ENCODE measurements at places on chromosomes 3 and 15.

DNA sequence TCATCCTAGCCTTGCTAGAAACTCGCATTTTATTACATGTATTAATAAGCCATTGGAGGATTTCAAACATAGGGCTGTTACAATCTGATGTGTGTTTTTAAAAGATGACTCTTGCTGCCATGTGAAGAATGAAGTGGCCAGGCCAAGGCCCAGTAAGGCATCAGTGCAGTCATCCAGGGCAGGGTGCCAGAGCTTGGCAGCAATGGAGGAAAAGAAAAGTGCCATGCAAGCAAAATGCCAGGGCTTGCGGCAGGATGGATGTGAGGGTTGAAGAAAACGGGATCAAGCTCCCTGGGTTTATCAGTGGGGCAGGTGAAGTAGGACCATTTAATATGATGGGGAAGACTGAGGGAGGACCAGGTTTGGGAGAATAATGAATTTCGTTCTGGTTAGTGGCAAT lies 183.6 kb downstream of the MINAR1 start:
- no peak for DNase-seq

DNA sequence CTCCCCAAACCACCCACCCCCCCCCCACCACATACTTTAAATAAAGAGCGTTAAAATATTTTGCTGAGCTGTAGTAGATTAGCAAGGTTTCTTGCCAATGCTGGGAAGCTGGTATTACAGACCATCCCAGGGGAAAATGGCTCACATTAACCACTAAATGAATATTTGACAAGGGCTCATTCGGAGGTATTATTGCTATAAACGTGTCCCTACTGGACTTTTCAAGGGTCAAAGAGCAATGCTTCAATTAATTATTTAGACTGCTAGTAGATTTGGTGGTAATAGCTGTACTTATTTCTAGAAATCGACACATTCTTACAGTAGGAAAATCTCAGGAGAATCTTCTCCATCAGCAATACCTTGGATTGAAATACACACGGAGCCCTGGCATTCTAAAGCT lies 5.2 kb downstream of the SOX2 start:
- DNase-seq: no peak

GRCh38 chr15:101242160-101242998 lies 9.5 kb downstream of the CHSY1 start:
- DNase-seq: peak; percentile 44

GRCh38 chr3:45817831-45818522 lies 21.6 kb upstream of the SLC6A20 start:
- DNase-seq: no peak

DNA sequence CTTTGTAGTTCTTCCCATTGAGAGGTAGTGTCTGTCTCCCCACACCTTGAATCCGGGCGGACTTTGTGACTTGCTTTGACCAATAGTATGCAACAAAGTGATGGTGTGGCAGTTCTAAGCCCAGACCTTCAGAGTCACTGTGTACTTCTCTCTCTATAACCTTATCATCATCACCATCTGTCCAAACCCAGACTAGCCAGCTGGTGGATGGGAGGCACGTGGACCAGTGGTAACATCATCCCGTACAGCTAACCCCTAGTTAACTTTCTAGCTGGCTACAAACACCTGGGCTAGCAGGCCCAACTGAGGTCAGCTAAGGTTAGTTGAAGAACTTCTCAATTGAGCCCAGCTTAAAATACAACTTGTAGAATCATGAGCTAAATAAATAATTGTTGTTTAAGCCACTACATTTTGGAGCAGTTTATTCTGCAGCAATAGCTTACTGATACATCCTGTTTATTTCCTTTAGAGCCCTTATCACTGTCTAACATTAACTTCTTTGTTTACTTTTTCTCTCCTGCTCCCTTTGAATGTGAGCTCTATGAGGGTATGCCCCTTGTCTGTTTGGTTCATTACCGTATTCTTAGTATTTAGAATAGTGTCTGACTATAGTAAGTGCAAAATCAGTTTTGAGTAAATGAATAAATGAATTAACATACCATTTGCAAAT lies 11.5 kb upstream of the CCR9 start:
- DNase-seq: no peak

DNA sequence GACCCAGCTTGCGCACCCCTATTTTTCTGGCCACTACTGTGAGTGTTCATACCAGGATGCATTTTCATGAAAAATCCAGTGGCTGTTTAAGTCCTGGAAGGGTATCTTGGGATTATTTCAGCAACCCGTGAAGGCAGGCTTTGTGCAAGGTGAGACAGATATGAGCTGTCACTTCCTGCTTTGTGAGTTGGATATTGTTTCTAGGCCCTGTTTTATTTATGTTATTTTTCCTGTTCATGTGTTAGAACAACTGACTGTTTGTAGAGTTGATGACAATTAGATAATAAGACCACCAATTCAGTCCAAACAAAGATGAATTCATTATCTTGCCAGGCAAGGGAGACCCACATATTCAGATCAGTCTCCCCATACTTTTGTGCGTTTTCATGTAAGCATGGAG lies 42.5 kb downstream of the ZBTB38 start:
- no peak for DNase-seq

- DNase-seq: no peak
Observed at GRCh38 chr15:38899300-38899699, 334.7 kb upstream of the RASGRP1 start.

- DNase-seq: no peak
Observed at GRCh38 chr3:180882115-180882514, 30.4 kb upstream of the FXR1 start.

DNA sequence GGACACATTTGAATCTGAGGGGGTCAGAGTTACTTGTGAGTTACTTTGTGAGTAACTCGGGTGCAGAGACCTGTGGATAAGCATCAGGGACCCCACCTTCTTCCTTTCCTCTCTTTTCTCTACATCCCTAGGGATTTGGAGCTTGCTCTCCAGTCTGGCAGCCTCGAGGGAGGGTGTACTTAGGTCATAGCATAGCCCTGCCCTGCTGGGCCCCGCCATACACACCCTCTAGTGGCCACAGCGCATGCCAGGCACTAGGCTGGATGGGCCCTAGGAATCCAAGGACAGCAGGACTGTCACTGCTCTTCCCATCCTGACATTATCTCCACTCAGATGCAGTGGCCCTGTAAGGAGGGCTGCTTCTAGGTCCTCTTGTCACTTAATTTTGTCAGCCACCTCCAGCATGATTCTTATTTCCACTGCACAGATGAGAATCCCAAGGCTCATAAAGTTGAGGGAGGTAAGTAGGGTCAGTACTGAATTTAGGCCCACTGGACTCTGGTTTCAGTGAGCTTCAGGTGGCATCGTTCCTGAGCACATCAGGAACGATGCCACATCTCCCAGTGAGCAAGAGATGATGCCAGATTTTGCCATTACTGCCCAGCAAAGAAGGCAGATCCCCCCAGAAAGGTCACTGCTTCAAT lies 3.6 kb upstream of the SMAD6 start:
- no peak for DNase-seq

DNA sequence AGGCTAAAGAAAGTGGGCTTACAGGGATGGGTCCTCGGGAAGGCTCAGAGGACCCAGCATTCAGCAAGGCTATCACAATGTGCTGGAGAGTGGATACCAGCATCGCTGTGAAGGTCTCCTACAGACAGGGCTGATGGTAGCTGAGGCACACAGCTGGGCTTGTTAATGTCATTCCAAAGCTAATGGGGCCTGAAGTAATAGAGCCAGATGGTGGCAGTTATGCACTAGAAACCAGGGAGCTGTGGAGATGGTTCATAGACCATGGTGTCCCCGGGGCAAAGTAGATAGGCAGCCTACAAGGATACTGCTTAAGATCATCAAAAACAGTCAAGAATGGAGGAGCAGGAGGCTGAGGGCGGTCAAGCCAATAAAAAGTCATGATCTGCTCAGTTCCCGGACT lies 24.8 kb upstream of the BOC start:
- no peak for DNase-seq

DNA sequence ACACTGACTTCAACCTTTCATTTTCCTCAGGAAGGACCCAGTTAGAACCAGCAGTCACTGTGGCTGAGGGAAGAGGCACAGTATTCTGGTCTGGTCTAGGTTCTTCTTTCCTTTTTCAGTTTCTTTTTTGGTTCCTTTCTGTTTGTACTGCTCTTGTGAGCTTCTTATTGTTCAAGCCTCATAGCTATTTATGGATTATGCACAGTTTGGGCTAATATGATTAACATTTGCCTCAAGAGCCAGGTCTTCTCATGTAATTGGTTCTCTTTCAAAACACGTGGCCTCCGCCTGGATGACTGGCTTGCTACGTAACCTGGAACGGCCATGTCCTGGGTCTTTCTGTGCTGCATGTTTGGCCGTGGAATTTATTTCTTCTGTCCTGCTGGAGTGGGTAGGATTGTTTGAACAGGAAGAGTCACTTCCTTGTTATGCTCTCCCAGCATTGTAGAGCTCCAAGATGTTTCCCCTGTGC lies 43.3 kb downstream of the RBMS3 start:
- DNase-seq: no peak

DNA sequence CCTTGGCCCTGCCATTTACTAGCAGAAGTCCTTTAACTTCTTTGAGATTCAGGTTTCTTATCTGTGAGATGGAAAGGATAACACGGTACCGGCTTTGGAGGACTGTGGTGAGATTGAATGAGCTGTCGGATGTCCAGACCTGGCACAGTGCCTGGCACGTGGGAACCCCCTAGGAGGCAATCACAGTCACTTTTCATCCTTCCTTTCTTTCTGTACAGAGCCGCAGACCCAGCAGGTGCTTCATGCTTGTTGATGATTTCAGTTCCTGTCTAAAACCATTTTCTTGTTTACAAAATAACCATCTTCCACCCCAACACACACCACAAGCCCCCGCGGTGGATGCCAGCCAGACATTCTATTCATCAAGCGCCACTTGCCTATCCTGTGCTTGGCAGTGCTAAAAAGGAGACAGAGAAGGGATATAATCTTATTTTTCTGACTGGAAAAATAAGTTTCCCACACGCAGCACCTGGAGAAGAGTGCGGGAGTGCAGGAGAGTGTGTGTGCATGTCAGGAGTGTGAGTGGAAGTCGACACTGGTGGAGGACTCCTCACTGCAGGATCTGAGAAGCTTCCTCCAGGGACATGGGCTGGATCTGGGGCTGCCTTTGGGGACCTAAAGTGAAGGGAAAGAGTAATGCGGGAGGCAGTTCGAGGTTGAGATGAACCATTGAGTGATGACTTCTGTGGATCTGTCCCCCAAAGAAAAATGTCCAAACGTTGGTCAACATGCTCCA lies 85.7 kb downstream of the ST6GAL1 start:
- DNase-seq: no peak

DNA sequence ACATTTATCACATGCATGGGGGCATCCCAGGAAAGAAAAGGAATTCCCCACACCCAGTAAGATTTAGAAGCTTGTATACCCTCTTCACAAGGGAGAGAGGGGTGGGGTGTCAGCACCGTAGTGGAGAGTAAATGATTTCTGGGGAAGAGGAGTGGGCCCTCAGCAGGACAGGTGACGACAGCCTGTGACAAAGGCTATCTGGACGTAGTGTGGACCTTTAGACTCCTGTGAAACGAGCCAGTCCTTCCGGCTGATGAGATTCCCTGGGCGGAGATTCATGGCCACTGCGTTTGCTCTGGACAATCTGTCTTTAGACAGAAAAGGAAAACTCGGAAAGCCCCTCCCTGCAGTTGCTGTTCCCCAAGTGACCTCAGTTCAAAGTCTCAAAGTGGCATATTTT lies 1.7 kb upstream of the FAM3D start:
- DNase-seq: no peak

- no peak for DNase-seq
Observed at GRCh38 chr15:80059786-80060355, 395 bp downstream of the ZFAND6 start.

DNA sequence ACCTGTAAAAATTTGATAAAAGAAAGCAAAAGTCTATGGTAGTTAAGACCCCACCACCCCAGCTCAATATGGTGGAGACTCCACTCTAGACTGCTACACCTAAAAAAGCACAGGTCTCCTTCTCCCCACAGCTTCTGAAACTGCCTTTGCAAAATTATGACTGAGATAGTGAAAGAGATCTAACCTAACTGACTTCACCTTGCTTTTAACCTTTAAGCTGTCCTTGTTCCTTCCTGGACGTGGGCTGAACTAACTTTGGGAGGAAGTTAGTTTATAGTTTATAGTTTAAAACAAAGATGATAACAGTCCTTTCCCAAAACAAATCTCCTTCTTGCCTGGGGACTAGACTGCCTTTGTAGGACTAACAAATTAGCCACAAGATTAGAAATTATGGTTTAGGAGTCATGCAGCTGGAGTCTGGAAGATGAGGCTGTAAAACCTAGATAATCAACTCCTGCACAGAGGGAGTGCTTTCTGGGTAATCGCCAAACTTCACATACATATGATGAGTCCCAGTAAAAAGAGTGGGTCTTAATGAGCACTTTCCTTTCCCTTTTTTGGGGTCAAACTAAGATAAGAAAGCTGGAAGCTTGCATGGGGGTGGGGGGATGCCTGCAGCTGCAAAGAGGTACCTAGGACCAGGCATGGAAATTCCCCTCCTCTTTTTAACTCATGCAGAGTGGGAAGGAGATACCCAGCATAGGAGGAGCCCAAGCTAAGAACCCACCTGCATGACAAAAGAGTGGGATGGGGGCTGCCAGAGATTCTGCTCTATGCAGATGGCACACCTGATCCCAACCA lies 17.5 kb downstream of the CCR8 start:
- no peak for DNase-seq

- DNase-seq: no peak
Observed at GRCh38 chr15:71333136-71333700, 217.9 kb downstream of the THSD4 start.

- no peak for DNase-seq
Observed at GRCh38 chr3:164723396-164723795, 354.9 kb downstream of the SI start.

DNA sequence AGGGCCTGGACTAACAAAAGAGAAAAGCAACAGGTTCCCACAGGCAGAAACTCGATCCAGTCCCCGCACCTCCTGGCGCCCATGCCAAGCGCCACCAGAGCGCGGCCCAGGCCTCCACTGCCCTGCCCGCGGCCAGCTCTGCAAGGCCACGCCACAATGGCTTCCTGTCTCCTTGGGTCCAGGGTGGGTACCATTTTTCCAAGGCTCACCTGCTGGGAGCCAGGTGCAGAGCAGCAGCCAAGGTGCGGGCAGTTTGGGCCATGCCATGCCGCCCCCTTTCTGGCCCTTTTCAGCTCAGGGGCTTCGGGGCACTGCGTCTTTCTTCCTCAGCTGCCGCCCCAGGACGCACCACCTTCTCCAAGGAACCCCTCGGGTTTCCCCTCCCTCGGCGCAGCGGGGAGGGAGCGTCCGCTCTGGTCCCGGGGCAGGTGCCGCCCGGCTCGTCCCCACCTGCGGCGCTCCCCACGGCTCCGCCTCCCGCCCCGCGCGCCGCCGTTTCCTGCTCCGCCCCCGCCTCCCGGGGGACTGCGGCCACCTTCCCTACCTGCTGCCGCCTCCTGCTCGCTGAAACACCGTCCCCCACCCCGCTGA lies at the start of gene ILDR1:
TSS of gene ILDR1 (minus strand) at position 437 of the 591 bp plus-strand sequence. CDS start at position 267, 170 bp downstream.
- no peak for DNase-seq

DNA sequence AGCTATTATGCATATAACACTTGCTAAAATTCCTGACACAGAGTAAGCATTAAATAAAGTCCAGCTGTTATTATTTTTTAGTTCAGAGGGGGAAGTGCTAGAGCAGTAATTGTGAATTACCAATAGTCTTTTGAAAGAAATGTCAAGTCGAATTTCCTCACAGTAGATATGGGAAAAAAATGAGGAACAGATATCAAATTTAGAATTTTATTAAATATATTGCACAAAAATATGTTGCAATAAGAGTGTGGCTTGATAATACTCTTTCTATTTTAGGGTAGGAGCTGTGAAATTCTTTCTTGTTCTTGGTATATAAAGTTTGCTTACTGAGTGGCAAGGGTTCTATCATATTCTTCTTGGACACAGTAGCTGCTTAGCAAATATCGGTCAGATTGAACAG lies 181.3 kb downstream of the NFKBIZ start:
- no peak for DNase-seq
